A549 treated with ZK216348 at 1 μM for 4 hours (cell line): ENCODE measurements at places on chromosomes 5 and 9. TPM values are rescaled to one million over a fixed set of nuclear protein-coding genes. Genes with fewer than 3 reads are reported as not detected.

The SLC6A19 gene
- total RNA-seq = 0.06 to 0.12 TPM (median 0.07 TPM) in 4 of 5 replicates, not detected in the other

The RNF145 gene
- 128 to 155 TPM (median 142 TPM) in 5 replicates for total RNA-seq

The IL4 gene
- total RNA-seq = not detected in 5 replicates

The LECT2 gene
- not detected in 5 replicates for total RNA-seq

The LMX1B gene
- total RNA-seq = 0.67 to 2.4 TPM (median 1.8 TPM) in 5 replicates

The C5orf52 gene
- not detected in 5 replicates for total RNA-seq

The PCDHGA7 gene
- 0.77 to 1.0 TPM (median 0.98 TPM) in 5 replicates for total RNA-seq

The LCN15 gene
- total RNA-seq = 0.26 TPM in 1 of 5 replicates, not detected in the others

The ENHO gene
- 0.87 to 2.9 TPM (median 2.3 TPM) in 5 replicates for total RNA-seq

The GPR151 gene
- total RNA-seq = not detected in 5 replicates

The C9orf153 gene
- 0.14 to 0.46 TPM (median 0.35 TPM) in 4 of 5 replicates, not detected in the other for total RNA-seq

The SLC34A3 gene
- total RNA-seq = 0.13 to 0.19 TPM in 2 of 5 replicates, not detected in the others

The PRUNE2 gene
- not detected in 5 replicates for total RNA-seq

The IFNA21 gene
- total RNA-seq = not detected in 5 replicates

The DAPK1 gene
- 14.6 to 22.2 TPM (median 19.0 TPM) in 5 replicates for total RNA-seq

The ALDH1A1 gene
- 4,093 to 6,603 TPM (median 5,109 TPM) in 5 replicates for total RNA-seq

The FGF1 gene
- total RNA-seq = 0.15 to 1.8 TPM (median 0.29 TPM) in 5 replicates

The LHX3 gene
- 0.09 to 0.14 TPM (median 0.12 TPM) in 4 of 5 replicates, not detected in the other for total RNA-seq

The SLC34A1 gene
- total RNA-seq = not detected in 5 replicates

The LCN2 gene
- total RNA-seq = 3.4 to 6.8 TPM (median 3.5 TPM) in 5 replicates

The SLC25A48 gene
- 0.22 TPM in 1 of 5 replicates, not detected in the others for total RNA-seq

The C1QTNF2 gene
- 0.09 to 0.29 TPM (median 0.18 TPM) in 4 of 5 replicates, not detected in the other for total RNA-seq

The SUB1 gene
- total RNA-seq = 231 to 289 TPM (median 246 TPM) in 5 replicates

The PALM2AKAP2 gene
- 0.06 to 0.59 TPM (median 0.34 TPM) in 5 replicates for total RNA-seq

The SPINK1 gene
- total RNA-seq = 0.55 to 1.0 TPM (median 0.99 TPM) in 5 replicates

The PCDHGC5 gene
- not detected in 5 replicates for total RNA-seq

The DMRT2 gene
- total RNA-seq = 0.12 to 0.17 TPM in 2 of 5 replicates, not detected in the others

The CWC27 gene
- total RNA-seq = 13.5 to 20.2 TPM (median 15.3 TPM) in 5 replicates
